CD4-positive, alpha-beta T cell treated with Interleukin-21 for 1 hour (primary cell): ENCODE measurements at places on chromosomes 13 and 19.
A peak's percentile ranks its signal among the peaks of the same experiment; 100 is the strongest.

GRCh38 chr19:23273022-23273589 lies 22.9 kb upstream of the ZNF724 start:
- peak; percentile 29 for DNase-seq

DNA sequence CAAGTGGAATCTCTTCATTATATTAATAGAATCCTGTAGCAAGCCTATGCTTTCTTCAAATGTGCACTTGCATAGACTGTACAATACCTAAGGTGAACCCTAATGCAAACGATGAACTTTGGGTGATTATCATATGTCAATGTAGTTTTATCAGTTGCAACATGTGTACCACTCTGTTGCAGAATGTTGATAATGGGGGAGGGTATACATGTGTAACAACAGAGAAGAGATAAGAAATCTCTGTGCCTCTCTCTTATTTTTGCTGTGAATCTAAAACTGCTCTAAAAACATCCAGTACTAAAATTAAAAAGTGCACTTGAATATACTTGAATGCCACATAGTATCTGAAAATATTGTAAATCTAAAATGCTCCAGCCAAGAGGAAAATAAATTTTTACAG lies 820.8 kb upstream of the MIR17HG start:
- DNase-seq: no peak

GRCh38 chr19:3423183-3423829 lies 56.9 kb downstream of the NFIC start:
- DNase-seq: no peak

DNA sequence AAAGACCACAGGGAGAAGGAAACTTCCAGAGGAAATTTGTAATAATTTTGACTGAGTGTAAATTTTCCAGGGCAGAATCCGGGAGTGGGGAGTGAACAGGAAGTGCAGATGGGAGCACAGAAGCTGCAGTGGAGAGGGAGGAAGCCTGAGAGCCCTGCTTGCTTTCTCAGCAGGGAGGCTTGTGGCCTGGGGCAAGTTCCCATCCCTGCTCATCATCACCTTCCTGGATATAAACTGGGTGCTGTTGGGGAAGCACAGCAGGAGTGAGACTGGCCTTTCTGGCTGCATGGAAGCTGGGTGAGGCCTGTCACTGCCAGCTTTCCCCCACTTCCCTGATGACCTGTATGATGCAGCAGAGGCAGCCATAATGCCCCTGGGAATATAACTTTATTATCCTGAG lies 532.9 kb downstream of the SLITRK6 start:
- no peak for DNase-seq
